Inflammatory macrophage (primary cell): ENCODE measurements at places on chromosomes 4 and X.

- no peak for DNase-seq
These were observed 126.6 kb upstream of the ACSL4 start for GRCh38 chrX:109859651-109860050.

GRCh38 chrX:37840931-37841330 is 6.4 kb downstream of the DYNLT3 start:
- no peak for DNase-seq

- DNase-seq: no peak
These were observed 5.1 kb upstream of the MYOZ2 start for GRCh38 chr4:119130365-119131065.

GRCh38 chr4:152117933-152118507 is 357.2 kb upstream of the GATB start:
- no peak for DNase-seq

DNA sequence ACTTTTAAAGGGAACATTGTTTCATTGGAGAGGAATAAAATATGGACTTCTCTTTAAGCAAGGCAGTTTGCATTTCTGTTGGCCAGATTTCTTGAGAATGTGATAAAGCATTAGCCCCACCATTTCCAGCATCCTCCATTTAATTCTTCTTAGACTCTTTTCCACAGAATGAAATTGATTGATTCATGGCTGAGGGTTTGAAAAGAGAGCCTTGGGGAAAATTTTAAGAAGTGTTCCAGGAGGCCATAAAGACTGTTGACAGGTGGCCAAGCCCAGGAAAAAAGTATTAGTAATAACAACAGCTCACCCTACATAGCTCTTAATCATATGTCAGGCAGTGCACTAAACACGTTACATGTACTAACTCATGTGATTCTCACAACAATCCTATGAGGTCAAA is 53.4 kb downstream of the SHROOM3 start:
- DNase-seq: no peak

GRCh38 chr4:52477191-52477780 is 181.8 kb downstream of the USP46 start:
- DNase-seq: no peak

GRCh38 chr4:3706565-3707422 is 59.4 kb upstream of the ADRA2C start:
- DNase-seq: no peak

- no peak for DNase-seq
These were observed 10.3 kb upstream of the GPR143 start for GRCh38 chrX:9775930-9776329.
